ENCODE measurements at places on chromosomes 3 and 15. TPM values are rescaled to one million over a fixed set of nuclear protein-coding genes. Genes with fewer than 3 reads are reported as not detected.

The ENTPD3 gene
- not detected for total RNA-seq

DNA sequence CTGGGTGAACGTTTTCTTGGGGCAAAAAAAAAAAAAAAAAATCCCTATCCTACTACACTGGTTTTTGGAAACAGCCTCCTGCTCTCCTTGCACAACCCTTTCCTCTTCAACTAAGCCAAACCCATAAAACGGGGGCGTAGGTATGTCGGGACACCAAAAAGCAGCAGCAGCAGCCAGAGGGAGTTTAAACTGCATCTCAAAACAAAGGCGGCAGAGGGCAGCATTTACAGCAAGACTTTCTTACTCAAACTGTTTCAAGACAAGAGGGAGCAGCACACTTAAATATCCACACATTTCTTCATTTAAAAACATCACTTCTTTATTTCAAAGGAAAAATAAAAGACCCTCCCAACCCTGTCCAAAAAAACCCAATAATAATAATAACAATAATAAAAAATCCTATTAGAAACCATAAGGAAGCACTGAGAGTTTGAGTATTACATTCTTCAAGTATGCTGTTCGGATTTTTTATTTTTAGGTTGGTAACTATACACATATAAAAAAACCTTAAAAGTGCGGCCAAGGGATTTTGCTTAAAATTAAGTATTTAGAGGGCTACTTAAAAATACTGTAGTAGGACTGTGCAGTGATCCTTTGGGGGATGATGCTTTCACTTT, 43.9 kb upstream of the PLXND1 start:
- DNase-seq = peak; percentile 34

DNA sequence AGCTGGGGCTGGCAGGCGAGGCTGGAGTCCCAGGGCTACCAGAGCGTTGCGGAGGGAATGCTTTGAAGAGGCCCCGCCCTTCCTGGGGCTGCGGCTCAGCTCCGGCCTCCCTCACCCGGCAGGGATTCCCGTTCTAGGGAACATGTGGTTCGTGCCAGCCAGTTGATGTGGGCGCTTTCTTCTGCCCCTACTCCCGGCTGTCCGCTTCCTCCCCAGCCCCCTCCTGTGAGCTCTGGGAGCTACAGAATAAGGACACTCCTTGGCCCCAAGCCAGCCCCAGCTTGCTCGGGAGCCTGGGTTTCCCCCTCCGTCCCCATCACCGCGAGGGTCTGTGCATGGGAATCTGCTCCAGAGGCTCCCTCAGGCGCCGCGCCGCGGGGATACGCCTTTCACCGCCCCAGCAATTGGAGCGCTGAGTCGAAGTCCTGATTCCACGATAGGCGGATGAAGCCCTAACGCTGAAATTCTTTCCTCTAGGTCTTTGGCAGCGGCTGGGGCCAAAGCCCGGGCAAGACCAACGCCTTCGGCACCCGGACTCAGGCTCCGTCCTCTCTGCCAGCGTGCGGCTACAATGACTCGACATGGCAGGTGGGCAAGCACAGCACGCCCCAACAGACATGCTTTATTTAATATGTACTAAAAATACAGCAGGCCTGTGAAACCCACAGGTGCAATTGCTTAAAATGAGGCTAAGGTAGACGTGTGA, 69.5 kb downstream of the KLF15 start:
- DNase-seq = no peak

GRCh38 chr3:38643090-38643489, 6.4 kb downstream of the SCN5A start:
- no peak for DNase-seq

The SELENOS gene
- 39.2 TPM for total RNA-seq

DNA sequence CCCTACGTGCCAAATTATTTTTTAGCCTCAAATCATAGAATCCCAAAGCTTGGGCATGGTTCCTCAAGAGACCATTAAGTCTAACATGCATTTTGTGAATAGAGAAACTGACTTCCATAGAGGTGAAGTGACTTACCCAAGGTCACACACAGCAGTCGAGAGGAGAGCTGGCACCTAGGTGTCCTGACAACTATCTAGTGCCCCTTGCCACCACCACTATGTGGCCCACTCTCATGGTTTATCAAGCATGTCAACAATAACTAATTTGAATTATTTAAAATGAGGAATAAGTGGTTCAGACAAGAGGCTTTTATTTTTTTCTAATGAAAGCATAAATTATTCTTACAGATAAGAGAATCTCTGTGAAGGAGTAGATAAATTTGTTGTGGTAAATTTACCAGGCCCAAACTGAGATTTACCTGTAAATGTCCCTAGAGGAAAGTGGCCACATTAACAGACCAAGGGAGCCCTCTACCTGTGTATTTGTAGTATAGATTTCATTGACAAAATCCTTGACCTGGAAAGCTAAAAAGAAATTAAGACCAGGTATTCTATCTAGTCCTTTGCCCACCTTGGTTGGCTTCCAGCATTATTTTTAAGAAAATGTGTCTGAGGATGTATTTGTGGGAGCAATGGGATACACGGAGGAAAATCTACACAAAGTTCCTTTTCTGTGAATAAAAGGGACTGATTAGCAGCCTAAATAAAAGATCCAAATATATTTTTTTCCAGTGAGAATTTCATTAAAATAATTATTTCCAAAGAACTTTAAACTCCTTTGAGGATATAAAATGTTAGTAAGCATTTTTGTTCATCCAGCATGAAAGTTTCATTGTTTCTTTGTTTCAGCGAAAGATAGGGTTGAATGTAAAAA, 49.1 kb downstream of the IQCH start:
- DNase-seq = no peak

DNA sequence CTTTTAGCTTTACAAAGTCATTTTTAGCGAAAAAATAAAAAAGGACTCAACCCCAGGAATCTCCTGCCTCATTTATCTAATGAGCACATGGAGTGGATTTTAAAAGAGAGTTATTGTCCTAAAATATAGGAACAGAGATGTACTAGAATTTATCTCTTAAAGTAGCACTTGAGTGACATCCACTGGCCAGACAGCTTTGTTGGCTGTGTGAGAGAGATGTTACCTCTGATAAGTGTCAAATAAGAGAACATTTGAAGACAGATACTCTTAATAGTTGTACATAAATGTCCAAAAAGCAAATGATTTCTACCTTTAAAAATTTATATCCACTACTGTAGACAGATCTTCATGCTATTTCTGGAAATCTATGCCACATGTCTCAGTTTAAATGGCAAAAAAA, 12.3 kb upstream of the MFSD1 start:
- DNase-seq = no peak

The MAP1A gene
- 1.9 TPM for total RNA-seq

DNA sequence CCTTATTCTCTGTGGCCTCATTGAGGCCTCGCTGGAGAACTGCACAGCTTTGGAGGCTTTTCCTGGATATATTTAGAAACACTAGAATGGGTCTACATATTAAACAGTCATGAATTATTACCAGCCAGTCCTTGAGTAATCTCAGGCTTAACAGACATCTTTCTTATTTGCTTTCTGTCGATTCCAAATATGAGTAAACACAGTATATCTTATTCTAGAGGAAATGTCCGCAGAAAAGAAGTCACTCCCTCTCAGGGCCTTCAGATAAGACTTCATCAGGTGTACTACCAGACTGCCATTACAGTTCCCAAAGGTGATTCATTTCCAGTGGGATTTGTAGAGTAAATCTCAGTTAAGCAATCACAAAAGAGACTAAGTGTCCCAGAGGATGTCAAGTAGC, 310.7 kb downstream of the RBMS3 start:
- DNase-seq = no peak

Data from activated T-helper 2 cell treated with anti-CD3 and anti-CD28 coated beads, Interferon-gamma antibody, Interleukin-2, Interleukin-4, amounts not matched to agents 10 μg/mL and 5 μg/mL and 100 μg/mL, durations not matched to agents 14 hours and 24 hours and 36 hours (primary cell).